ENCODE measurements at places on chromosomes 6 and 20. TPM values are rescaled to one million over a fixed set of nuclear protein-coding genes. Genes with fewer than 3 reads are reported as not detected.

Gene LY6G5C
- 1.6 TPM for total RNA-seq

Gene HLA-C
- 0.73 TPM for total RNA-seq

Gene GINS1
- total RNA-seq, result 85.0 TPM

Gene SLC35F1
- 1.2 TPM for total RNA-seq

Gene TRIM31
- total RNA-seq, result not detected

Gene CRISP3
- not detected for total RNA-seq

Gene GATA5
- not detected for total RNA-seq

Gene LIME1
- total RNA-seq, result 4.5 TPM

Gene SLC22A1
- 0.49 TPM for total RNA-seq

Gene PRSS16
- total RNA-seq, result not detected

DNA sequence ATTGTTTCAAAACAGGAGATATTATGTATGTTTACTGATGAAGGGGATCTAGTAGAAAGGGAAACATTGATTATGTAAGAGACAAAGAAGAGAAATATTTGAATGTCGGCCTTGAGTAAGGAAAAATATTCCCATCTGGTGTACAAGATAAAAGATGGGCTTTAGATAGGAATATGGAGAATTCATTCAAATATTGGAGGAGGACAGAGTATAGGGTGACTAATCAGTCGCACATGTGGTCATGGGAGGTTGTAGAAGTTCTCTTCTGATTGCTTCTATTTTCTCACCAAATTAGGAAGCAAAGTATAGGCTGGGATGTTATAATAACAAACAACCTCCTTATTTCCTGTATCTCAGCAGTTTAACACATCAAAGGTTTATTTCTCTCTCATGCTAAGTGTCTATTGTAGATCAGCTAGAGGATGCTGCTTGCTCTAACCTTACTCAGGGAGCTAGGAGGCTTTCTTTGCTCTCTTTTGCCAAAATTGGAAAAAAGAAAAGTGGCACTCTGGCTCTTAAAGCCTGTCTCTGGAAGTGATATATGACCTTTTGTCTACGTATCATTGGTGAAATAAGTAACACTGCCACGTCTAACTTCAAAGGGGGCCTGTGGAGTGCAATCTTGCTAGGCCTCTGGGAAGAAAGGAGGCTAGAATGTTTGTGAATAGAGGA, 1.2 kb upstream of the HDDC2 start:
- no peak for DNase-seq
- H3K27ac ChIP-seq, result no peak overlapping the region

DNA sequence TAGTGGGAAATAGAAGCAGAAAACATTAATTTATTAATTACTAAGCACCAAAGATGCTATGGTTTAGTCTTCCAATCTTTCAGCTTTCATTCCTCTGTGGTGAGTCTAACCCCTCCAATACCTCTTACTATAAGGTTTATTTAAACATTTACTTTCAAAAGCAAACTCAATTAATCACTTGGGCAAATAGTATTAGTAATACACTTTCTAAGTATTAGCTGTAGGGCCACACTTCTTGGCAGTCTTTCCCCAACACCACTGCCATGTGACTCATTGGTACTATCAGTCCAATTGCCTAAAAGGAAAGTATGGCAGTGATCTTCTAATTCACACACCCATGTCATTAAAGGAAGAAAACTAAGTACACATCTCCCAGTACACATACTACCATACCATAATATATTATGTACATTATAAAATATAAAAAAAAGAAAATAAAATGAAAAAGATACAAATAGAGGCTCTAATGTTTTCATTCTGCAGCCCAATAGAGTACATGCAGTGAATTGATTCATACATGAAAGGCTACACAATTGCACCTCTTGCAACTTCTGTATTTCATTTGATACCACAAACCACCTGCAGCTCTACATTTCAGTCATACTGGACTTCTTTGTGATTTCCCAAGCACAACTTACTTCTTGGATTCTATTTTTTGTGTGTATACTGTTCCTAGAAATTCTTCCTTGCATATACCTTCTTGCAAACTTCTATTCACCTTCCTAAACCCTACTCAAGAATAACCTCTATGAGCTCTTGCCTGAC, 218.6 kb downstream of the PKHD1 start:
- no peak for DNase-seq
- no peak overlapping the region for H3K27ac ChIP-seq
- no peaks in the 10 kb centered on the region for H3K36me3 ChIP-seq

DNA sequence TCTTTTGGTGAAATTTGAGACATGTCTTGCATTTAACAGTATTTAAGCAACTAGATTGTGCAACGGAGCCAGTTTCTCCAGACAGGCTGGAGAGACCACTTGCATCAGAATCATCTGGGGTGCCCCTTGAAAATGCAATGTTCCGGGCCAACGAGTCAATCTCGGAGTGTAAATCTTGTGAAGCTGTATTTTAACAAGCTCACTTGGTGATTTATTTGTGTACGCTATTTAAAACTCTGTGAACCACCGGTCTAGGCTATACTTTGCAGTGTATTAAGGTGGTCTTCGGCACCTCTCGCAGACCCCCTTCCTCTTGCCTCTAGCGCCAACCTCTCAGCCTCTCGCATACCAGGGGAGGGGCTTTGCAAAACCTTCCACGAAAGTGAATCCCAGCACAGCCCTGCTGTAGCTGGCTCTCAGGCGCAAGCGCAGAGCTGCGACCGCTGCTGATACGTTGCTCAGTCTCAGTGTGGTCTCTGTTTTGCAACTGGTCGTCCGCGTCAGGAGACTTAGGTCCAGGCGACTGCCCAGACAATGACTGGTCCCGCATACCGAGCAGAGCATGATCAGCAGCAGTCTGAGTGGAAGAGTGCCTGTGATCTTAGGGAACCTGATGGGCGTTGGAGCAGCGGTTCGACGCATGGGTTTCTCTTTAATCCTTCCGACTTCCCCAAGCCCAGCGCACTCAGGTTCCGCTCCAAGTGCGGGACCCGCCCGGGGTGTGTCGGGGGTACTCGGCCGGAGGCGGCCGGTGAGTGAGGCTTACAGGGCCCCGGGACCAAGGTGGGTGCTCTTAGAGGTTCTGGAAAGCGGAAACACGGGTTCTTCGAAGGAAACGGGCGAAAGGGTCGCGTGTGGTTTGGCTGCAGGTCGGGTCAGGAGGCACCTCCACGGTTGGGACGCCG, at the start of gene ZNF391:
ZNF391 (plus strand) TSS at position 467 of the 905 bp plus-strand sequence. CDS start 11,612 bp downstream, outside the sequence.
- no peaks in the 10 kb centered on the region for H3K36me3 ChIP-seq
- no peaks in the 10 kb centered on the region for H3K4me1 ChIP-seq
- peak; percentile 36 for DNase-seq
- H3K27me3 ChIP-seq, result no peaks in the 10 kb centered on the region
- H3K4me3 ChIP-seq, result peak within 1 kb of the TSS; percentile 59

GRCh38 chr20:3934624-3935023, 45.4 kb downstream of the PANK2 start:
- DNase-seq, result no peak
- H3K4me1 ChIP-seq, result no peaks in the 10 kb centered on the region
- H3K36me3 ChIP-seq, result 0 out of 2 replicates have a peak, but pooled peaks cover 3% of the 10 kb centered on the region

DNA sequence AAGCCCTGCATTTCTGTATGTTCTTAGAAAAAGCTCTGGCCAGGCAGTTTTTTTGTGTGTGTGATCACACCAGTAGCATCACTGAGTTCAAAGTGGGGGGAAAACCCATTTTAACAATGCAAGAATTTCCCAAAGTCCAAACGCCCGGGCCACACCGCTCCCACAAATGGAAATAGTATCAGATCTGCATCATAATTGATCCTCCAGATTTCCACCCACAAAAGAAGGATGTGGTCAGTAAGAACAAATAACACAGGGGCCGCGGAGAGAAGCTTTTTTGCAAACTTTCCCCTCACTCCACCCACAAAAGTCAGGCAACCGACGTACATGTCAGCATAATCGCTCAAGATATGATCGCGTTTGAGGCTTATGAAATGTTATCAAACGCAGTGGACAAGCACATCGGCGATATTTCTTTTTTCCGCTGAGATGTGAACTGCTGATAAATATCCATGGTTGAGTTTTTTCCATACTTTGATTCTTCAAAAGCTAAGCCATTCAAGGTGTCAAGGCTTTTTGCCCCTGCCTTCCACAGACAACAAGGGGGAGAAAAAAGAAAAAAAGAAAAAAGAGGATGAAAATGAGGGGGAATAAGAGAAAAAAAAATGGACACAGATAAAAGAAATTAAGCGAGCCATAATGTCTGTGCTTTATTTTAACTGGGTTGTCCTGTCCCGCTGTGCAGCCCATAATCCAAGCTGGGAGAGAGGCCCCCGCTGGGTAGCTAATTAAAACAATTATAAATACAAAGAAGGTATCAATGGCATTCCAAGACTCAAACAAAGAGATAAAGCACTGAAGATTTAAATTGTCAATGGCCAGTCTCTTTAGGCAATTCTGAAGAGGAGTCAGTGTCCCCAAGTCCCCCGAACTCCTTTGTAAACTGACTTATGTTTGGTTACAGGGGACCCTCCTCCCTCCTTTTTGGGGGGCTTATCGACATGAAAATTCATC, 143.5 kb downstream of the ZFP64 start:
- H3K4me1 ChIP-seq, result no peaks in the 10 kb centered on the region
- H3K27me3 ChIP-seq, result peaks cover 14% of the 10 kb centered on the region
- DNase-seq, result no peak
- no peak overlapping the region for H3K4me3 ChIP-seq
- H3K27ac ChIP-seq, result no peak overlapping the region

- no peaks in the 10 kb centered on the region for H3K36me3 ChIP-seq
- DNase-seq, result peak; percentile 65
- H3K27ac ChIP-seq, result peak overlapping the region; percentile 34
- H3K4me3 ChIP-seq, result peak overlapping the region; percentile 45
- H3K27me3 ChIP-seq, result no peaks in the 10 kb centered on the region
Observed at GRCh38 chr6:163356324-163356723, 58.2 kb upstream of the QKI start.

DNA sequence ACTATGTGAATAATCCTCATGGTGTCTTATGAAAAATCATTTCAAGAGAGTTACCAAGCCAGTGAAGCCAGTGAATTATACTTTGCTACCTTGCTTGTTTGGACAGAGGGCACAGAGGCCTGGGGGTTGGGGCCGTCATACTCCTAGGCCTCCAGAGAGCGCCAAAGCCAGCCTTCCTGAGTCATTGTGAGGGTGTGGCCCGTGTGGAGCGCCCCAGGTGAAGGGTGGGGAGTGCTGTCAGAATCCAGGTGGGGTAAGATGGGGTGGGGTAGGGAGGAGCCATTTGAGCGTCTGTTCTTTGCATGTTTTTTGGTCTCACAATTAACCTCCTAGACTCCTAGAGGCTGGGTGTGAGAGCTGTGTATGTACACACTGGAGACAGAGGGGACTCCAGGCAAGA, 71.1 kb downstream of the PERP start:
- no peak for DNase-seq
- H3K27ac ChIP-seq, result no peak overlapping the region
- no peaks in the 10 kb centered on the region for H3K4me1 ChIP-seq

GRCh38 chr20:36717657-36718056, 28.2 kb downstream of the NDRG3 start:
- H3K4me1 ChIP-seq, result no peaks in the 10 kb centered on the region
- H3K27me3 ChIP-seq, result no peaks in the 10 kb centered on the region
- peaks cover 8% of the 10 kb centered on the region for H3K36me3 ChIP-seq
- no peak overlapping the region for H3K27ac ChIP-seq
- peak; percentile 45 for DNase-seq
- H3K4me3 ChIP-seq, result no peak overlapping the region

GRCh38 chr20:62952373-62952967, at the start of gene SLC17A9:
Gene SLC17A9 (plus strand): TSS chr20:62952709. CDS start chr20:62952831, 122 bp downstream.
- peak within 1 kb of the TSS; percentile 42 for H3K4me3 ChIP-seq
- peaks cover 32% of the 10 kb centered on the region for H3K36me3 ChIP-seq
- no peaks in the 10 kb centered on the region for H3K27me3 ChIP-seq
- no peak for DNase-seq

DNA sequence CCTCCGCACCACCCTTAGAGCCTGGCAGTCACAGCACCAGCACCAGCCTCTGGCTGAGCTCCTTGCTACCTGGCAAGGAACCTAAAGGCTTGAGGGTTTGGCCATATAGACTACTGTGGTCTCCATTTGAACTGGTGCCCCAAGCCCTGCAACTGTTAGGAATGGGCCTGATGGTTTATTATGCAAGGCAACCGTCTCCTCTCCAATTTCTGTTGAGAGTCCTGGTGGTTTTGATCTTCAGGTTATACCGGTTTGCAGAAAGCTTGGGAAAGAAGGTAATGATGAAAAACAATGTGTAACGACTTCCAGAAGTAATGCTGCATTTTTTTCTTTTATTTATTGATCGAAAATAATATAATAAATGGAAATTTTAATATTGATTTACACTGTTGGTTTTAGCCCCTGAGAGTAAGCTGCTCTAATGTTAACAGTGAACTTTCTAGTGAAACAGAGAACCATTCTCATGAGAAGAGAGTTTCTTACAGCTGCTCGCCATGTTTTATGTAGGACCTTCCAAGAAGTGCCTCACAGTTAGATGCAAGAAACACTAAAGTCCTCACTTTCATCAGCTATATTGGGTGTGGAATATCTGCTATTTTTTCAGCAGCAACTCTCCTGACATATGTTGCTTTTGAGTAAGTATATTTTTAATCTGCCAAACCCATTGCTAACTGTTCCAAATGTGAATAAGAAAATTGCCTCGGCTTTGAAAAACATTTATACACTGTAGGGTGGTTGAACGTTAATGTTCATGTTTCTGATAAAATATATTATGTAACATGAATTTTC, 112.8 kb downstream of the ADGRG6 start:
- H3K27ac ChIP-seq, result no peak overlapping the region
- no peaks in the 10 kb centered on the region for H3K27me3 ChIP-seq
- peaks cover 39% of the 10 kb centered on the region for H3K4me1 ChIP-seq
- no peaks in the 10 kb centered on the region for H3K36me3 ChIP-seq
- DNase-seq, result no peak
- H3K4me3 ChIP-seq, result no peak overlapping the region

DNA sequence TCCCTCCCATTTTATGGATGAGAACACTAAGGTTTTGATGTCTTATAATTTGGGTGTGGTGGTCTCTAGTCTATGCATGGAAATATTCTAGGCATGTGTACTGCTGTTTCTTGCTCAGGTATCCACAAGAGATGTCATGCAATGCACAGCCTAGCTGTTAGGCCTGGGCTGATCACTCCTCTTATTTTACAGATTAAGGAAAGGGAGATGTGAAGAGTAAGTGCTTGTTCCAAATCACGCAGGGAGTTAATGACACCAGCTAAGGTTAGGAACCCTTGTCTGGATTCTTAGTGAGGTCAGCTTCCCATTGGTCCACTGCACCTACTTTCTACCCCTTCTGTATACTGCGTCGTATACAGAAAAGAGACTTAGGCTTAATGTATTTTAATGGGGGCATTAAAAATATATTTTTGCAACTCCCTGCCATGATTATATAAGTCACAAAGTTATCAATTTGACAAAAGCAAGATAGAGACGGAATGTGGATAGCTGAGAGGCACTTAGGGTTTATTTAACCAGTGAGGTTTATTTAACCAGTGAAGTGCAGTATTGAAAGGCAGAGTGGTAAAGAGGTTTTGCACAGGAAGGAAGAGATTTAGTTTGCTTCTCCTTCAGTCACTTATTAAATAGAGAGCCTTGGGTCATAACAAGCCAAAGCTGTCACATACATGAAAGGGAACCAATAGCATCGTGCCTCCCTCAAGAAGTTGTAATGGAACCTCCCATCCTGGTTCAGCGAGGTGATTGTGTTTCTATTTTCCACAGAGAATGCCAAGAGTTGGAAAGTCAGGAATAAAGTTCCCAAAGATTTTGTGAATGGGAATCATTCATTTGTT, 95.0 kb upstream of the FAM184A start:
- DNase-seq, result no peak
- no peaks in the 10 kb centered on the region for H3K27me3 ChIP-seq
- H3K27ac ChIP-seq, result no peak overlapping the region
- no peaks in the 10 kb centered on the region for H3K4me1 ChIP-seq
- no peaks in the 10 kb centered on the region for H3K36me3 ChIP-seq

- H3K36me3 ChIP-seq, result no peaks in the 10 kb centered on the region
Observed at GRCh38 chr6:32089082-32089828, 19.9 kb downstream of the TNXB start.

- DNase-seq, result peak; percentile 88
- H3K27me3 ChIP-seq, result no peaks in the 10 kb centered on the region
- H3K36me3 ChIP-seq, result no peaks in the 10 kb centered on the region
- H3K4me3 ChIP-seq, result peak overlapping the region; percentile 39
- H3K27ac ChIP-seq, result peak overlapping the region; percentile 97
Observed at GRCh38 chr6:167140589-167141474, 16.9 kb downstream of the GPR31 start.

Measured in SJCRH30 (cell line).